ENCODE measurements at places on chromosomes 5 and 9.

DNA sequence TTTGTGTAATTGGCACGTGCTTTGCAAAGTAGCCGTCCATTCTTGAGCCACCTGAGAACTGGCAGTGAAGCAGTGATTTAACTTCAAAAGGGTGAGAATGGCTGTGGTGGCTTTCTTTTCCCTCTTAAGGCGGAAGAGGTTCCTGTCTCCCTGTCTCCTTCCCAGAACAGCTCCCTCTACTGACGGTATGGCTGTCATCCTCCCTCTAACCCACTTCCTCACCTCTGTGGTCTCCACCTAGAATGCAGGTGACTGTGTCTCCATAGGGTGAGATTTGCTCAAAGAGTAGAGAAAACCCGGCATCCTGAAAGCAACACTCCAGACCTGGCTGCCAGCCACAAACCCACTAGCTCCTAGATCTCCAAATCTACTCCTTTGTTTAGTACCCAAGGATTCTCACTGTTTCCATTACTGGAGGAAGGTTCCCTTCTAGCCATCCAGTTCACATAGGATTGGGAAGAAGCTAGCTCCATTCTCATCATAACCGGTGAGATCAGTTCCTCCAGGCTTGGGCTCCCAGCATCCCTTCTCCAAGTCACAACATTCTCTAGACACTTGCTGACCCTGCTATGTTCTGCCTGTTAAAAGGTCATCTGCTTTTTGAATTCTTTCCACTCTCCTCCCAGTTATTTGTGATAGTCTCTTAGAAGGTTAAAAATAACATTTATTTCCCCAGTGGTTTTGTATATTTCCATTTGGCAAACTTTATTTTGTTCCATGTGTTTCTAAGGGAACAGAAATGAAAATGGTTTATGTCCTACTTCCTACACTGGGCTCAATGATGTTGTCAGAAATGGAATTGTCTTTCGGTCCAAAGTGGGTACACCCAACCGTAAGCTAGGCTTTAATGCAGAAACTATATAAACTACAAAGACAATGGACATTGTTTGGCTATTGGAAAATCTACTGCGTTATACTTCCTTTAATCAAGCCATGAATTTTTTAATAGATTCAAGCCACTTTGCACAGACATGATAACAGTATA, 269.4 kb downstream of the CWC27 start:
- peak; percentile 9 for DNase-seq

- DNase-seq, result no peak
Observed at GRCh38 chr9:81902196-81902595, 26.0 kb upstream of the SPATA31D4 start.

GRCh38 chr9:116998305-116998704, 311.2 kb downstream of the TRIM32 start:
- DNase-seq, result no peak

GRCh38 chr5:131441184-131441583, 177.3 kb downstream of the CDC42SE2 start:
- no peak for DNase-seq
